ENCODE measurements at places on chromosomes 4 and X.
A peak's percentile ranks its signal among the peaks of the same experiment; 100 is the strongest.

DNA sequence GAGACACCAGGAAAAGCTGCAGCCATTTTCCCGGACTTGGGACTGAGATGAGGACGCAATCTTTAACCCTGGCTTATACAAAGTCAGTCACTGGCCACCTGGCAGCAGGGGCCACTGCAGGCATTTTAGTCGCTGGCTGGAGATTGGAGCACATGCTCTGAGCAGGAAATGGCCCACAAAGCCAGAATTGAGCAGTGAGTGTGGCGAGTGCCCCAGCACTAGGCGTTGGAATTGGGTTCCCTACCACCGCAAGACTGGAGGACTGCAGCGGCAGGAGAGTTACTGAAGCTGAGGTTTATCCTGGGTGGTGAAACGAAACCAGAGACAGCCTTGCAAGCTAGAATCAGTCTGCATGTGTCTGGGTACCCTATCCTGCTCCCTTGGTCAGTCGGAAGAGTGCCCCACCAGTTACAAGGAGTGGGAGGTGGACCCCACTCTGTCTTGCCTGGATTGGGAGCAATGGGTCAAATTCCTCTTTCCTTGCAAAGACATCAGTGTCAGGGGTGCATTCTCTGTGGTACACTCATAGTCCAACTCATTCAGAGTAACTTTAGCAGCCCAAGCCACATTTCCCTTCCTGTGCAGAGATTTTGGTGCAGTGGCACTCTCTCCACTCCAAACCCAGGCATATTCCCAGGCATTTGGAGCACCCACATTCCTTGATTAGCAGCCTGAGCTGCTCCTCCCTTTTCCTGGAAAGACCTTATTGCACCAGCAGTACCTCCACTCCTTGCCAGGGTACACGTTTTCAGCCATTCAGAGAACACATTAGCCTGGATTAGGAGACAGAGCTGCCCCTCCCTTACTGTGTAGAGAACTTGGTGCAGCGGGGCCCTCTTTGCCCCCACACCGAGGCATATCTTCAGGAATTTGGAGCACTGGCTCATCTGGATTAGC is 36.7 kb upstream of the PLK4 start:
- no peak for DNase-seq

- no peak for DNase-seq
Measured at GRCh38 chrX:39840581-39841093, 257.1 kb downstream of the BCOR start.

GRCh38 chr4:128869776-128870509 is 60.4 kb downstream of the JADE1 start:
- no peak for DNase-seq

DNA sequence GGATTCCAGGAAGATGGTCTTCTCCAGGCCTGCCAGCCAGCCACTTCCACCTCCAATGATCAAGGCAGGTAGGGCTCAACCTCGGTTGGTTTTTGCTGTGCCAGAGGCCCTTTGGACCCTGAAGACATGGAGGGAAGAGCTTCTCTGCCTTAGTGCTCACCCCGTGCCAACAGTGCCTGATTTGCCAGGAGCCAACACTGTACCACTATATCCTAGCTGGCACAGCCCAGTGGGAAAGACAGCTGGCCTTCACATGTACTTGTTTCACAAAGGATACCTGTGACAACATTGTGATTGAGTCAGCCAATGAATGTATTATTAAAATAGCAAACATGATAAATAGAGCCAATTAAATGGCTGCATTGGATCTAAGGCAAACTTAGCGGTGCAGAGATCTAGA is 51.9 kb upstream of the PRPS1 start:
- DNase-seq, result no peak

DNA sequence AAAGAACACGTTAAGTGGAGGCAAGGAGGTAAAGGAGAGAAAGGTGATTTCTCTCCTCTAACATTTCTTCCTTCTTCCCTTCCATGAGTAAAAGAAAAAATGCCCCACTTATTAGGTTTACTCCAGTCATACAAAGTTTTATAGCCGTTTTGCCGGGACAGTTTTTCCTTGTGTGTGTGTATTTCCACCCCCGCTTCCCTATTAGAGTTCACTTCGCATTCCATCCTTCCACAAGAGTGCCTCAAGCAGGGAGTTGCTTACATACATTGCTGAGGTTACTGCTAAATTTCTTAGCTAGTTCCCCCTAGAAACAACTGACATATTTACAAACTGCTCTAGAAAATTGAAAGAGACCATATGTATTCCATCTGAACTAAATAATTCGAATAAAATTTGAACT is 45.2 kb upstream of the BMP15 start:
- DNase-seq, result no peak

DNA sequence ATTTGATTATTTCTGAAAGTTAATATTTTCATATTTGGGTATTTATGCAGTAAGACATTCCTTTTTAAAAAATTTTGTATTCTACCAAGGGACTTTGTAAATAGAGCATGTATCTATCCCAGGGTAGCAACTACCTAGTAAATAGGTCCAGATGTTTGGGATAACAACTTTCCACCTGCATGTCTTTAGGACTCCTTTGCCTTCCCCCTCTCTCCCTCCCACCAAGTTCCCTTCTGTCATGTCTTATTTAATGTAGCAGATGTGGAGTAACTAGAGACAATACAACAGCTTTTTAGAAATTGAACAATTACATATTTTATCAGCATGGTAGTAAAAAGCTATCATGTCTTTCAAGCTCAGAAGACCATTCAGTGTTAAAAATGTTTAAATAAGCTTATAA is 821.0 kb downstream of the C4orf33 start:
- DNase-seq, result no peak

- DNase-seq, result no peak
Measured at GRCh38 chrX:154458116-154458953, at the start of gene PLXNA3. PLXNA3 (plus strand) TSS chrX:154458281; CDS start chrX:154460184, 1,903 bp downstream.

DNA sequence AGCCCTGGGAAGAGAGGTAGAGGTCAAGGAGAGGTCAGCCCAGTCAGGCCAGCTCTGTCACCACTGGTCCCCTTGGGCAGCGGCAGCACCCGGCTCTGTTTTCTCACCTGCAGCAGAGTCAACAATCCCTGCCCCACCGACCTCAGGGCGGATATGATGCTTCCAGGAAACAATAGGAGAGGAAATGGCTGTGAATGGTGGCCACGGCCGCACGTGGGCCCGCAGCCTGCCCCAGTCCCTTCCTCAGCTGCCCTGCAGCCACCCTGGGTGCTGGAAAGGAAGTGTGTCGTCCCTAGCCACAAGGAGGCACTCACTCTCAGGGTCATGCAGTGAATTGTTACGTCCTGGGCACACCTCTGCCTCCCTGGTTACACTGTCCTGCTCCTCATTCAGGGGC is 92.5 kb upstream of the ENPP6 start:
- DNase-seq, result no peak

DNA sequence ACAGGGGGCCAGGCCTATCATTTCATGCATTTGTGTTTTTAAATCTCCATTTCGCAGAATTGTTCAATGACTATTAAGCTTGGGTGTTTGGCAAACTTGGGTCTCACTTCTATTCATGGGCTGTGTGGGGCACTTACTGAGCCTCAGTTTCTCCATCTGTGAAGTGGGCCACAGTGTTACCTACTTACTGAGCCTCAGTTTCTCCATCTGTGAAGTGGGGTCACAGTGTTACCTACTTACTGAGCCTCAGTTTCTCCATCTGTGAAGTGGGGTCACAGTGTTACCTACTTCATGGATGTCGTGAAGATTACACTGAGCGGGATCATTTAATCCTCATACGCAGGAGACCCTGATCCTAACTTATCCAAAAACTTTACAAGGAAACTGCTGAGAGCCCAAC is 115.1 kb upstream of the STX18 start:
- no peak for DNase-seq

DNA sequence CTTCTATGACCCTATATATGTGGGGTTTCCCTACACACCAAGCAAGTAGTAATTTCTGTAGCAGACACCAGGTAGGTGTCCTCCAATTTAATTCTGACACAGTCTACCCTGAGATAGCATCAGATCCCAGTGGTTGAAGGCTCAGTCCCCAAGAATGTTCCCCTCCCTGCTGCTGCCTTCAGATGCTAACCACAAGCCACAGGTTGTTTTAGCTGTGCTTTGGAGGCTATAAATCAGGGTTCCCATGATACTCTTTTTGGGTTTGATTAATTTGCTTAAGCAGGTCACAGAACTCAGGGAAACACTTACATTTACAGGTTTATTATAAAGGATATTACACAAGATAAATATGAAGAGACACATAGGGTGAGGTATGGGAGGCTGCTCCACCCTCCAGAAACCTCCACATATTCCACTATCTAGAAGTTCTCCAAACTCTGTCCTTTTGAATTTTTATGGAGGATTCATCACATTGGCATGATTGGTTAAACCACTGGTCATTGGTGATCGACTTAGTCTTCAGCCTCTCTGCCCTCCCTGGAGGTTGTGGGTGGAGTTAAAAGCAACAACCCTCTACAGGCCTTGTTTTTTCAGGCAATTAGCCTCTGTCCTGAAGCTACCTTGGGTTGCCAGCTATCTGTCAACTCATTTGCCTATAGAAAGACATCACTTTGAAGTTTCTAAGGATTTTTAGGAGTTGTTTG is 50.8 kb downstream of the GRIA2 start:
- peak; percentile 46 for DNase-seq

- DNase-seq, result no peak
Measured at GRCh38 chr4:105461621-105462382, 12.1 kb downstream of the PPA2 start.

DNA sequence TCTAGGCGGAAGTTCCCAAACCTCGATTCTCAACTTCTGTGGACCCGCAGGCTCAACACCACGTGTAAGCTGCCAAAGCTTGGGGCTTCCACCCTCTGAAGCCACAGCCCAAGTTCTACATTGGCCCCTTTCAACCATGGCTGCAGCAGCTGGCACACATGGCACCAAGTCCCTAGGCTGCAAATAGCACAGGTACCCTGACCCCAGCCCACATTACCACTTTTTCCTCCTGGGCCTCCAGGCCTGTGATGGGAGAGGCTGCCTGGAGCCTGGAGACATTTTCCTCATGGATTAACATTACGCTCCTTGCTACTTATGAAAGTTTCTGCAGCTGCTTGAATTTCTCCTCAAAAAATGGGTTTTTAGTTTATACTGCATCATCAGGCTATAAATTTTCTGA is 479.5 kb downstream of the PCDH7 start:
- no peak for DNase-seq

GRCh38 chrX:154074199-154074598 is 23.3 kb downstream of the MECP2 start:
- peak; percentile 46 for DNase-seq

DNA sequence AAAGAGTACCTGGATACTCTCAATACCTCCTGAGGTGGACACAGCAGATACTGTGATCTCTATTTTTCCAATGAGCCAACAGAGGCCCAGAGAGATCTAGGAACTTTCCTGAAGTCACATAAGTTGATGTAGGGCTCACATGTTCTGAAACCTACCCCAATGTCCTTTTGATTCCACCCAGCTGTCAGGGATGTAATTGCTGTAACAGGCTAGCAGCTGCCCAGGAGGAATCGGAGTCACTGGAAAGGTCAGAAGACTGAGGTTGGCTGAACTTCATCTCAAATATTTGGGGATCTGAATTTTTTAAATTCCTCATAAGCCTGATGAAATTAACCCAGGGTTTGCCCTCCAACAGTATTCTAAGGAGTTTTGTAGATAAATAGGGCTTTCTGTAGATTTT is 52.5 kb upstream of the PROM1 start:
- no peak for DNase-seq

All from HS-5 (cell line).